ENCODE measurements at places on chromosomes 5 and 9. TPM values are rescaled to one million over a fixed set of nuclear protein-coding genes. Genes with fewer than 3 reads are reported as not detected.

DNA sequence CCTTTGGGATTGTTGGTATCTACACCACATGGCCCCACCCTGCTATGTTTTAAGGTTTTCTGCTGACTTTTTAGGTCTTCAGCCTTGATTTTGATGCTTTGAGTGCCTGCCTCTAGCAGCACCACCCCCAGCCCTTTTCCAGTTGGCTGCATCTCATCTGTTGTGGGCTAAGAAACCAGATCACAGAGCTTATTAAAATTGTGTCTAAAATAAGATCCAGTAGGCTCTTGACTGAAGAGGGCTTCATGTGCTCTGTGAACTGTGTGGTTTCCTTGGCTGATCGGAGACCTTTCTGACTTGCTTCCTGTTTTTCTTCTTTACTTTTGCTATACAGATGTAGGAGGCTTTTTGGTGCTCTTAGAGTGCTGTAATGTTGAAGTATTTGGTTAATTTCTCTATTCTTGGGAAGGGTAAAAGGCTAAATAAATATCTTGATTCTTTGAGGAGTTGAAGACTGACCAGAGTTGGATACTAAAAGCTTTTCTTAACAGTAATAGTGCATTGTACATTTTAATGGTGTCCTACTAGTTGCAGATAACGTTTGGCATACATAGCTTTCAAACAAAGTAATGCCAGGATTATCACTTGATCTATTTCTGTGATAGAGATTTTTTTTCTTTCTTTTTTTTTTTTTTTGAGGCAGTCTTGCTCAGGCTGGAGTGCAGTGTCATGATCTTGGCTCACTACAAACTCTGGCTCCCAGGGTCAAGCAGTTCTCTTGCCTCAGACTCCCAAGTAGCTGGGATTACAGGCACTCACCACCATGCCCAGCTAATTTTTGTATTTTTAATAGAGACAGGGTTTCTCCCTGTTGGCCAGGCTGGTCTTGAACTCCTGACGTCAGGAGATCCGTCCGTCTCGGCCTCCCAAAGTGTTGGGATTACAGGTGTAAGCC lies 4.5 kb downstream of the UBE2D2 start:
- peak; percentile 34 for DNase-seq

GRCh38 chr9:123482295-123482968 lies 126.4 kb downstream of the CRB2 start:
- no peak for DNase-seq

GRCh38 chr9:83061990-83062650 lies 822 bp downstream of the RASEF start:
- DNase-seq: no peak

Gene PCDHA9
- not detected for total RNA-seq

Gene SPATA24
- not detected for total RNA-seq

Gene EIF4E1B
- total RNA-seq: not detected
